ENCODE measurements at places on chromosomes 3 and 15.

GRCh38 chr15:99526176-99526575 is 39.6 kb upstream of the MEF2A start:
- no peak for DNase-seq

GRCh38 chr15:50064673-50065072 is 54.4 kb downstream of the ATP8B4 start:
- no peak for DNase-seq

DNA sequence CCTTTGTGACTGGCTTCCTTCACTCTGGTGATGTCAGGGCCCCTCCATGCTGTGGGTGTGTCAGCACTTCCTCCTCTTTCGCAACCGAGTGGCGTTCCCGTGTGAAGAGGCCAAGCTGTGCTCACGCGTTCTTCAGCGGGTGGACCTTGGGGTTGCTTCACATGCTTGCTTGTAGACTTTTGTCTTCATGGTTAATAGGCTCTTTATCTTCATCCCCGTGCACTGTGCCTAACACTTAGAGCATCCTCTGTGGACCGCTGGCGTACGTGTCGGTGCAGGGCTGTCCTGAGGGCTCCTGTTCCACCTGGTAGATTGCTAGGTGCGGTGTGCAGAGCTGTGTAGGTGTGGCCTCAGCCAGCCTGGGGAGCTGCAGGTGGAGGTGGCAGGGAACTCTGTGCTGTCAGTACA is 182.3 kb downstream of the OR4M2 start:
- no peak for DNase-seq

GRCh38 chr15:31062911-31063310 is 38.6 kb downstream of the TRPM1 start:
- no peak for DNase-seq

DNA sequence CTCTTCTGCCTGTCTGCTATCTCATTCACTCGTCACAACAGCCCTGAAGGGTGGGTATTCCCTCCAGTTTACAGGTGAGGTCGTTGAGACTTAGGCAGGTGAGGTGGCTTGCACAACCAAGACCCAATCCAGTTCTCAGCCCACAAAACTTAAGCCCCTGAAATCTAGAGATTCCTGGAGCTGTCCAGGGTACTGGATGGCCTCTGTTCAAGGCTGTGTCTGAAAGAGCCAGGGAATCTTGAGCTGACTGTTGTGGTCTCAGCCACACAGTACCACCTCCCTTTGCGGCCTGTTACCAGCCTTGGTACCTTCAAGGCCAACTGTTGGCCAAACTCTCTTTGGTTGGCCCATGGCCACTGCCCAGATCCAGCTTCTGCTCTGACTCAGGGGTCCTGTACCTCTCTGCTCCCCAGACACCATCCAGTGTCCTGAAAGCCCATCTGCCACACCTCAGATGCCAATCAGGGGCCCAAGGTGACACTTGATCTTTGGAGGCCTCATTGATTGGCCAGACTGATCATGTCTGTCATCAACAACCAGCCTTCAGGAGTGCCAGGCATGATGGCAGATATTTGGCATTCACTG is 10.9 kb upstream of the FAM107A start:
- no peak for DNase-seq

GRCh38 chr15:48318131-48318530 is 13.1 kb upstream of the DUT start:
- DNase-seq = no peak

GRCh38 chr3:46276497-46277099 is 34.3 kb downstream of the CCR3 start:
- DNase-seq = peak; percentile 56

Data from stimulated activated CD8-positive, alpha-beta memory T cell treated with anti-CD3 and anti-CD28 coated beads, Interleukin-4, amount 100 ng/mL, for 4 hours (primary cell).